ENCODE measurements at places on chromosomes 3 and 15.

GRCh38 chr3:14853271-14853951 is 34.6 kb downstream of the FGD5 start:
- no peak for DNase-seq

GRCh38 chr3:16415911-16416476 is 97.5 kb downstream of the RFTN1 start:
- DNase-seq = no peak

DNA sequence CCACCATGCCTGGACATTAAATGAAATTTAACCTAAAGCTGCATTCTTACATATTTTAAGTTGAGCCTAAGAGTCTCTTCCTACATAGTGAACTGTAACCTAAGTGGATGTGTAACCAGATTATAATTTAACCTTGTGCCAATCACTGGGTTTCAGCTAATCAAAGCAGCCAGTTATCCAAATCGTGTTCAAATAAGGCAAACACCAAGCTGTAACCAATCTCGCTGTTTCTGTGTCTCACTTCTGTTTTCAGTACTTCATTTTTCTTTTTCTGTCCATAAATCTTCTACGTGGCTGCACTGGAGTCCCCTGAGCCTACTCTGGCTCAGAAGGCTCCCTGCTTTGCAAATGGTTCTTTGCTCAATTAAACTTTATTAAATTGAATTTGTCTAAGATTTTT is 186.1 kb upstream of the CNTN6 start:
- DNase-seq = no peak

DNA sequence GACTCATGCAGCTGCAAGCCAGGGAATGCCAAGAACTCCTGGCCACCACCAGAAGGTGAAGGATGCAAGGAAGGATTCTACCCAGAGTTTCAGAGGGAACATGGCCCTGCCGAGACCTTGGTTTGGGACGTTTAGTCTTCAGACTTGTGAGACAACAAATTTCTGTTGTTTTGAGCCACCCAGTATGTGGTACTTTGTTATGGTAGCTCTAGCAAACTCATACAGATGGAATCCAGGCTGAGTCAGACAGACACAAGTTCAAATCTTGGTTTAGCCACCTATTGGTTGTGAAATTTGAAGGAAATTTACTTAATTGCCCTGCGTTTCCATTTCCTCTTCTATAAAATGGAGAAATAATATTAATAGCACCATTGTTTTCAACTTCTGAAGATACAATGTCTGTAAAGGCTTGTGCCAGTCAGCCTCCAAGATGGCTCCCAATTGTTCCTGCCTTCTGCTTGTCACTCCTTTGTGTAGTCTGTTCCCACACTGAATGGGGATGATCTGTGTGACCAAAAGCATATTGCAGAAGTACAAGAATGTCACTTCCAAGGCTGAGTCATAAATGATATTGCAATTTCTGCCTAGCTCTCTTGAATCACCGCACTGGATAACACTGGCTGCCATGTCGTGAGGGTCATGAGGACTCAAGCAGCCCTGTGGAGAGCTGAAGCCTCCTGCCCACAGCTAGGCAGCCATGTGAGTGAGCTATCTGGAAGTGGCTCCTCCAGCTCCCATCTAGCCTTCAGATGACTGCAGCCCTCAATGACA is 223.5 kb upstream of the PROK2 start:
- no peak for DNase-seq

- no peak for DNase-seq
These were observed 631.0 kb downstream of the SQOR start for GRCh38 chr15:46265664-46266347.

- peak; percentile 83 for DNase-seq
These were observed 33.3 kb upstream of the VPS33B start for GRCh38 chr15:91055548-91056331.

DNA sequence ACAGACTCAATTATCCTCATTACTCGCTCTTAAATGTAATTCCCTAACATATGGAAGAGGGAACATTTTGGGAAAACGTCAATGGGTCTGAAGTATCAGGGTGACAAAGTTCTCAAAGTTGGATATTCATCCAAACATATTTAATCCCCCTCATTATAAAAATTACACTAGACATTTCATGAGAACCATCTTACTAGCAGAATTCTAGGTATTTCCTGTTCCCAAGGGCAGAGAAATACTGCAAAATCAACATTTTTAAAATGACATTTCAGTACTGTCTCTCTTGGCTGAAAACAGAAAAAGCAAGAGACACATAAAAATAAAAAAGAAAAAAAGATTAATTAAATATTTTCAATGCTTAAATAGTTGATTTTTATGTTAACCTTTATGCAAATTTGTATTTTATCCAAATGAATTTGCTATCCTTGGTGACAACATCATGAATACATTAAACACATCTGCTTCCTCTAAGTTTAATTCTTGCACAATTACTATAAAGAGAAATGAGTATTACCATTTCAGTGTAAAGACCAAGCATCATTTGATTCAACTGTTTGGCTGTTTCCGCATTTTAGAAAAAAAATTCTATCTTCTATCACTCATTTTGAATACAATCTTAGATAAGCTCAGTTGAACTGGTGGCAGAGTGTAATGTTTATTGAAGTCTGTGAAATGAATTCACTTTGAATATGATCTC is 114.8 kb upstream of the COL8A1 start:
- DNase-seq = no peak

GRCh38 chr3:66110840-66111239 is 72.1 kb upstream of the MAGI1 start:
- no peak for DNase-seq

- DNase-seq = no peak
These were observed 229.6 kb upstream of the WNT5A start for GRCh38 chr3:55716611-55717225.

DNA sequence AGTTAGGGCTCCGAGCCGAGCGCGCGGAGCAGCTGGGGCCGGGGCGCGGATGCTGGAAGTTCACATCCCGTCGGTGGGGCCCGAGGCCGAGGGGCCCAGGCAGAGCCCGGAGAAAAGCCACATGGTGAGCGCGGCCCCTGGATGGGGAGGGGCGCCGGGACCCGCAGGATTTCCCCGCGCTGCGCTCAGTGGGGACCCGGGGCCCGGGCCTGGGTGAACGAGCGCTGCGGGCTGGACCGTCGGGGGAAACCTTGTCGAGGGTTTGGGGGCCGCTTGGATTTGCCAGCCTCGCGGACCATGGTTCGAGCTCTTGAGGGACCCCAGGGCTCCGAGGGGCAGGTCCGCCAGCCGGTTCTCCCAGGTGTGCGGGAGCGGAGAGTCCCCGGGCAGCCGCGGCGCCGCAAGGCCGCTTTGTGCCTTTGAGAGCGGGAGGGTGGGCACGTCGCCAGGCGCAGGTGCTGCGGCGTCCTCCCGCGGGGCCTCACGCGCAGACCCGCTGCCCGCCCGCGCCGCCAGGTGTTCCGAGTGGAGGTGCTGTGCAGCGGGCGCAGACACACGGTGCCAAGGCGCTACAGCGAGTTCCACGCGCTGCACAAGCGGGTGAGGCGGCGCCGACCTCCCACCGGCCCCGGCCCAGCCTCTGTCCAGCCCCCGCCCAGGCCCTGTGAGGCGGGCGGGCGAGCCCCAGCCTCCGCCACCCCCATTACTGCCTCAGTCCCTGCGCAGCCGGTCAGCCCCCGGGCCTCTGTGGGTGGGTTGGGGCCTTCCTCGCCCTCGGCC is at the start of gene SNX22:
SNX22 (plus strand) TSS at position 5 of the 780 bp plus-strand sequence; CDS start at position 50, 45 bp downstream.
- DNase-seq = no peak

- DNase-seq = no peak
These were observed 200.9 kb downstream of the ATP8B4 start for GRCh38 chr15:49918121-49918520.

GRCh38 chr3:127486321-127486944 is 104.1 kb downstream of the TPRA1 start:
- DNase-seq = no peak

DNA sequence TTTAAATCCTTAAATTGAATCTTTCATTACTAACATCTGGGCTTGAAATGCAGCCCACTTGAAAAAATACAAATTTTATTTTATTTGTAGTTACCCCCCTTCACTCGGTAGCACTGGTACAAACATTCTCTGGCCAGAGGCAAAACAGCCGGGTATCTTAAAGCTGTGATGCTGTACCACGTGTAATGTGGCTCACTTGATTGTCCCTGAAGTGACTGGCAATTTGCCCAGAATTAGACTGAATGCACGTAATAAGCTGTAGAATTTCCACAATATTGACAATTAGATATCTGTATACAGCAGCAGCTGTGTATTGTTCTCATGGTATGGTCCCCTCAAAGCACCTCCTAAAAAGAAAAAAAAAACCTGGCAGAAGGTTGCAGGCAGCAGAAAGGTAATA is 192.8 kb upstream of the TBC1D5 start:
- DNase-seq = no peak

- DNase-seq = no peak
These were observed 50.8 kb upstream of the XRN1 start for GRCh38 chr3:142498397-142499180.

GRCh38 chr15:100170291-100171210 is 171.2 kb downstream of the ADAMTS17 start:
- DNase-seq = no peak

GRCh38 chr3:13130464-13131193 is 57.4 kb upstream of the IQSEC1 start:
- DNase-seq = no peak

GRCh38 chr15:88246081-88246480 is 10.5 kb downstream of the NTRK3 start:
- DNase-seq = no peak

GRCh38 chr3:58025837-58026569 is 17.8 kb downstream of the FLNB start:
- DNase-seq = peak; percentile 17

- peak; percentile 5 for DNase-seq
These were observed 26.3 kb upstream of the NR2C2 start for GRCh38 chr3:14921034-14921616.

- no peak for DNase-seq
These were observed 128.0 kb downstream of the LRRN1 start for GRCh38 chr3:3927198-3927597.

DNA sequence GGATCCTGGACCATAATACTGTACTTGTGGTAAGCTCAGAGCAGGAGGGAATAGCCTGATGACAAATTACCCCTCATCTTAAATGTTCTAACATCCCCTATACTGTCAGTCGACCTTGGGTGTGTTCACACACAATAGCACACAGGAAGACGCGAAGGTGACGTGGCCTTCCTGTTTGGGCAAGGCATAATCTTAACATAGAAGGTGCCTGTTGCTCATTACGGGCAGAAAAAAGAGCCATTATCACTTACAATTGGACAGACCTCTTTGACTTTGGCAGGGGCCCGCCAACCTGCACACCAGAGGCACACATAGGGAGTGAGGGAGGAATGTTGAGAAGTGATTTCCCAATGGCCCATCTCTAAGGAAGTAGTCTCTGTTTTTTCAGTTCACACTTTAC is 144.2 kb downstream of the ANO10 start:
- no peak for DNase-seq

DNA sequence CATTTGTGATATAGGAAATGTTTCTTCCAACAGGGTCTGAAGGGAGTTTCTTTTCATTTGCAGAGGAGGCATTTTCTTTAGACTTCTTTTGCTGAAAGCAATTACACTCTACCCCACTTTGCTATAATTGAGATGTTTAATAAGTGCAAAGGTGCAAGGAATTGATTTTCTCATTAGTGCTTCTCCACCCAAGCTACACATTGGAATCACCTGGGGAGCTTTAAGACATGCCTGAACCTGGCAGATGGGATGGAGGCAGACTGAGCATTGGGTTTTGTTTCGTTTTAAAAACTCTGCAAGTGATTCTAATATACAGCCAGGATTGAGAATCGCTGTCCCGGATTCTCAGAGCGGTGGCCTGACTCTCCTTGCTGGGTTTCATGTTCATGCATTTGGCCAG is 52.1 kb downstream of the MYZAP start:
- no peak for DNase-seq
